Activated naive CD4-positive, alpha-beta T cell (primary cell): ENCODE measurements at places on chromosomes 12 and 14.

- DNase-seq, result no peak
These were observed 4.0 kb downstream of the RASAL1 start for GRCh38 chr12:113131556-113131955.

DNA sequence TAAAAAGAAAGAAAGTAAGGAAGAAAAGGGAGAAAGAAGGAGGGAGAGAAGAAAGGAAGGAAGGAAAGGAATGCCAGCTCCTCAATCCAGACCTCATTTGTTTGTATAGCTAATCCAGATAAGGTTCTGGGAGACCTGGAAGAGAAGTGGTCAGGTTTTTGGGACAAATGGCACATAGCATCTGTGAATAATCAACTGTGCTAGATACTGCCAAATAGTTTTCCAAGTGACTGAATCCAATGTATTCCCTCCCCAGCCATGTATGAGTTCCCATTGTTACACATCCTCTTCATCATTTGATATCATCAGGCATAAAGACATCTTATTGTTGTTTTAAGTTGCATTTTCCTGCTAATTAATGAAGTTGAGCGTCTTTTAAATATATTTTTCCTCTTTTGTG is 18.6 kb upstream of the PTGR2 start:
- DNase-seq, result no peak

DNA sequence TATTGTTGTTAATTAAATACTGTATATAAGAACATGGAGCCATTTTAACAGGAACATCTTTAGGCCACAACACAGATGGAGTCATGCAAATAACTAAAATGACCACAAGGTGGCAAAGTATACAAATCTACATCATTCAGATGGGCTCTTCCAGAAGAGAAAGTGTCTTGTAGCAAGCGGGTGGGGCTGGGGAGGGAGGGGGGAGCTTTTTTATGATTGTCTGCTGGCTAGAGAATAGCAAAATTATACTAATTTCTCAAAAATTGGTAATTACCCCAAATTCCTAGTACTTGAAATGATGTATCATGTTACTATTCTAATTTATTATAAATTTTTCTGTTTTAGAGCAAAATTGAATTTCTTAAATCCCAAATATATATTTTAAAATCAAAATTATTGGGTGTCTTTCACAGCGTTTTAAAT is 378.7 kb downstream of the PRKD1 start:
- no peak for DNase-seq

GRCh38 chr12:2242816-2243215 is 190.0 kb downstream of the CACNA1C start:
- DNase-seq, result no peak

GRCh38 chr12:85006206-85006605 is 29.9 kb downstream of the TSPAN19 start:
- DNase-seq, result no peak

DNA sequence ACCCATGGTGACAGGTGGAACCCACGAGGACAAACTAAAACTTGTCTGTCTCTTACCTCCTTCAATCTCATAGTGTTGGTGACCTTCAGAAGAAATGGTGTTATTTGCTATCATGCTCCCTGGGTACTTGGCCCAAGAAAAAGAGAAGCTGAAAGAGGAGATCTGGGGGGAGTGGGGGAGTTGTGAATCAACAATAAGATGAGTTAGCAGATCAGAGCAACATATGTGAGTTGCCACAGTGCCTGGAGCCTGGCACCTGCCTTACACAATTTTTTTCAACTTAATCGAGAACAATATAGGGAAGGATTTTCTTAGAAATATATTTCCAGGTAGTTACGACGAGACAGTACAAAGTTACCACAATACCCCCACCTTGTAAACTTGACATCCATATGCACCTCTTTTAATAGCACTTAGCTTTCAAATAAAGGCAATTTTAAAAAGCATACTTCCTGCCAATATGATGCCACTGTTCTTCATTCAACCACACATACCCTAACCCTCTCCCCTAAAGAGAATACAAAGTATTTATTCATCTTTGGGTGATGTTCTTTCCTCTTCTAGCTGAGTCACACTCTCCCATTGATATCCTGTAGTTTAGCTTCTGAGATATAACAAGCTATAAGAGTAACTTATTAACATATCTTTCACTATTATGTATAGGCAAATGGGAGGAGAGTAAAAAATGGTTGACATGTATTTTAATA is 424.1 kb upstream of the OR4E1 start:
- DNase-seq, result no peak

- no peak for DNase-seq
These were observed 836 bp downstream of the AAAS start for GRCh38 chr12:53320352-53321195.

GRCh38 chr14:26286081-26286912 is 311.5 kb downstream of the NOVA1 start:
- no peak for DNase-seq

- DNase-seq, result no peak
These were observed 11.0 kb upstream of the PTPRB start for GRCh38 chr12:70648191-70648590.
